Activated effector memory CD4-positive, alpha-beta T cell treated with Interleukin-2 at 50 U/mL for 16 hours (primary cell): ENCODE measurements at places on chromosomes 3 and 15.

DNA sequence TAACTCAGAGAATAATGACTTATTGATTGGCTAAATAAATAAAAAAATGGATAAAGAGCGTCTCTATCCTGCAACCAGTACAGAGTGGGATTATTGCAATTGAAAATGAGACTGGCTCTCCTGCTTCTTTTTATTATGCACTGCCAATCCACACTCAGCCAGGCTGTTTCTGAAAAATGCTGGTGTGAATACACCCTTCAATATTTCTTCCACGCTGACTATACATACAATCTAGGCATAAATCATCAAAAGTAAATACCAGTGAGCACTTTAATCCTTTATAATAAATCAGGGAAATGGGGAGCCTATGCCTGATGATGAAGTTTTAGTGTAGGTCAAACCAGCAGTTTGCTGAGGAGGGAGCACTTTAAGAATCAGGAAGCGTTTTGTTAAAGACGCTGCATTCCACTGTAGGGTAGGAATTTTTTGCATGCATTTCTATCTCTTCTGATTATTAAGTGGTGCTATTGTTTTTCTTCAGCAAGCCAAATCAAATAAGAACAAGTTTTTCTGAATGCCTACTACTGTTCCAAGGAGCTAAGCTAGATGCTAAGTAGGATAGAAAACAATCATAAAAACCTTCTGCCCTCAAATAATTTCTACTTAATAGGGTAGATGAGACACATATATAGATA lies 781.5 kb downstream of the TBL1XR1 start:
- no peak for DNase-seq

DNA sequence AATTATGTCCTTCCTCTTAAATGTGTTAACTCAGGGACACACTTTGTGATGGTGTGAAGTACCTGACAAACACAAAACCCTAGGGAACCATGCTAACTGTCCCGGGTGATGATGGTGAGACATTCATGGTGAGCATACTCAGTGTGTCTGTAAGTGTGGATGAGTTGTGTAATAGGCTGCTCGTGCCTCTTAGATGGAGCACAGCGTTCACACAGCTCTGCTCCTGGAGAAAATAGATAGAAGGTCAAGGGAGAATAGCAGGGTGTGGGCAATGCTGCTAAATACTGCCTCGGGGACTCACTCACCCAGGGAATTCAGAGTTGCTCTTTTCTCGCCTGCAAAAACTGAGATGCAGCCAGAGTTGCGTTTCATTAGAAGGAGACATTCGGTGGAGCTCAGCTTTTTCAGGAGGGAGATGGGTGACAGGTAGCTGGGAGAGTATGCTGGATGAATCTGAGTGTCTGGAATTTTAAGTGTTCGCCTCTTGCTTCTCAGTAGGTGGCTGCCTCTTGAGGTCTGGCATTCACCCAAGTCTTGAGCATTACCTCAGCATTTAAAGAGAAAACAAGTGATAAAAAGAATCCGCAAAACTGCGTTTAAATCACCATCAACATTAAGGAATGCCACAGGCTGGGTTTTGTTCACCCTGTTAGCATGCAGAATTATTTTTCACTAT lies 813.2 kb downstream of the AGBL1 start:
- no peak for DNase-seq

DNA sequence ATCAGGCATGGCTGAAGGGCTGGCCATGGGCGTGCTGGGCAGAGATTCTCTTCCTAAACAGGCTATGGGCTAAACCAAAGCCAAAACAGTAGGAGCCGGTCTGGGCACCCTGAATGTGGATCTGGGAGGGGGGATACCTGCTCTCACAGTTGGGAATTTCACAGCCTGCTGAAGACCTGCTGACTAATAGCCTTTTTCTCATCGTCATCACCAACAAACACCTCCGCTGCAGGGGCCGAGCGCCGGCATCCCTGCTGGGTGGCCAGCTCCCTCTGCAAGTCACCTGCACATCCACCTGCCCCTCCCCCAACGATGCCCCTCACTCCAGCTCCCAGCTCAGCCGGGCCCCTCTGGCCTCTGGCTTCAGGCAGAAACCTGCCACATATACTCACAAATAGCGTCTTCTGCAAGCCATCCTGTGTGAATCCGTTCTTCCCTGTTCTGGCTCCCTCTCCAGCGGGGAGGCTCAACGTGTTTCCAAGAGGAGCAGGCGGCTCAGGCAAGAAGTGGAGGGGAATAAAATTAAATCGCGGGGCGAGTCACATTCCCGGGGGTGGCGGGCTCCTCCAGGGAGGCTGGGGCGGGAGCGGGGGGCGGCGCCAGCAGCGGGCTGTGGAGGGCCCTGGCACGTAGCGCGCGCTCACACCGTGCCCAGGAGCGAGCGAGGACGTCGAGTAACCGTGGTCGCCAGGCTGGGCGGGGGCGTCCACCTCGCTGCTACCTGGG lies 466 bp downstream of the IQSEC1 start:
- DNase-seq, result no peak

GRCh38 chr3:122627301-122627700 lies 49.9 kb downstream of the PARP15 start:
- no peak for DNase-seq

- no peak for DNase-seq
Measured at GRCh38 chr3:105862217-105862616, 6.6 kb downstream of the CBLB start.

GRCh38 chr3:12938258-12938711 lies 96.9 kb upstream of the RPL32 start:
- DNase-seq, result no peak

- DNase-seq, result no peak
Measured at GRCh38 chr3:160616716-160617115, 51.3 kb upstream of the KPNA4 start.

DNA sequence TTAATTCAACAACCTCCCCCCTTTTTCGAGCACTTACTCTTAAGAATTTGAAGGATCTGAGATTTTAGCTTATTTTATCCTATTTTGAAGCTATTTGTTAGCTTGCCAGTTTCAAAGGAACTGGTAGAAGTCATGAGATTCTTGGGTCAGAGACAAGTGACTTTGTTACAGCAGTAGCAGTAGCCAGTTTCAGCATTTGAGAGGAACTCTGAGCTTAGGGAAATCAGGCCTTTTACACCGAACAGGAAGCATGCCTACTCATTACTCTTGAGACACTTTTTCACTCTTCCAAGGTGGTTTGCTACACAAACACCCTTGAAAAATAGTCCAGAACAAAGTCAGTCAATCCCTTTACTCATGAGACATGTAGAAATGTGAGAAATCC lies 24.5 kb upstream of the TM4SF1 start:
- no peak for DNase-seq

DNA sequence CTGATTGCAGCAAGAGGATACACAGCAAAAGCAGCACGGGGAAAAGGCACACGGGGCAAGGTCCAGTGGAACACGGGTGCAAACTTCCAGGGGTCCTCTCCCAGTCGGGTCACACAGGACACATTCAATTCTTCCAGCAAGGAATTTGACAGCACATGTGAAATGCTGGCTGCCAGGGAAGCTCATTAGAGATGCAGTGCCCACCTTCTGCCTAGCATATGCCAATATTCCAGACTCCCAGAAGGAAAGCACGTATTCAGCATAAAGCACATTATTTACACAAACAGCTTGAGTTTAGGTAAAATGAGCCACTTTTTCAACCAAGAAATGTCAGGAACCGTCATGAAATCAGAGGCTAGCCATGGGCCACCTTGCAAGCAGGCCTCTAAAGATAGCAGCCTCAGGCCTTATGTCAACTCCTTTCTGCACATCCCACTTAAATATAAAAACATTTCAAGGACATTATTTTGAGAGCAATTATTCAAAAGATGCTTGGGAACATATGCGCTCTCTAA lies 19.3 kb downstream of the MYO5C start:
- no peak for DNase-seq

GRCh38 chr3:130786306-130786705 lies 39.7 kb upstream of the PIK3R4 start:
- DNase-seq, result no peak

- DNase-seq, result no peak
Measured at GRCh38 chr15:29675791-29676301, 146.4 kb downstream of the TJP1 start.

DNA sequence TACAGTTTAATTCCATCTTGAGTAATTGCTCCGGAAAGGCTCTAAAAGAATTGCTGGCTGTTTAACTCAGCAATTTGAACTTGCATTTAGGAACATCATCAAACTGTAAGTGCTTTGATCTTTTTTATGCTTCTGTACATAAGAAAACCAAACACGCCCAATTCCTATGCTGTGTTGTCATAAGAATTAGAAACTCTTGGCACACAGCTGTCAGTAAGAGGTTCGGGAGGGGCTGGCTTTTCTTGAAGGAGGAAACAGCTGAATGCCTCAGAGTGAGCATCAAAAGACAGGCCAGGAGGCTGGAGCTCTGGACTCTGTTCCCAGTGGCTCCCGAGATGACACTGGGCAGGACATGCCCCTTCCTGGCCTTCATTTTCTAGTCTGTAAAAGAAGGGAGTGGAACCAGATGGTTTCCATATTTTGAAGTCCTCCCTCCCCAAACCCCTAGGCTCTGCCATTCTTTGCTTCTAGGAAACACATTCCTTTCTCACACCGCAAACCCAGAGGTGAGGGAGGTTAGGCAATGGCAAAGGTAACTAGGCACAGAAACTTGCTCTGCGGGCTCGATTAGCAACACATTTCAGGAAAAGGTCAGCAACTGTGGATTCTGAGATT lies 73.7 kb upstream of the DLG1 start:
- DNase-seq, result no peak

DNA sequence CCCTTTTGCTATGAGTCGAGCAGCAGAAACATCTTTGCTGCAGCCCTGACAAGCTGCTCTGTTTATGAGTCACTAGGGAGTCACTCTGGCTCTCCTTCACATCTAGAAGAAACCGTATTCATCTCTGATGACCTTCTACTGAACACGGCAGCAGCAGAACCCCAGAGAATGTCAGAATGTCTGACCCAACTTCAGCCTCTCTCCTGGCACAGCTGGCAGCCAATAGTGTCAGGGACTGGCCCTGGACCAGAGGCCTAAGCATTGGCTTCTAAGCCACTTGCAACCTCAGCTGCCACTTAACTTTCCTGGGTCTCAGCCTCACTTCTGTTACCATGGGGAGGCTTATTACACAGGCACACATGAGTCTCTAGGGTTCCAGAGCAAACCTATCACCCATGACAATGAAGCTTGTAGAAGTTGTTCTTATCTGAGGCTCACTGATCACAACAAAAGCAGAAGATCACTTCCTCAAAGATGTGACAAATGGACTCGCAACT lies 184.1 kb upstream of the TLE3 start:
- DNase-seq, result no peak

DNA sequence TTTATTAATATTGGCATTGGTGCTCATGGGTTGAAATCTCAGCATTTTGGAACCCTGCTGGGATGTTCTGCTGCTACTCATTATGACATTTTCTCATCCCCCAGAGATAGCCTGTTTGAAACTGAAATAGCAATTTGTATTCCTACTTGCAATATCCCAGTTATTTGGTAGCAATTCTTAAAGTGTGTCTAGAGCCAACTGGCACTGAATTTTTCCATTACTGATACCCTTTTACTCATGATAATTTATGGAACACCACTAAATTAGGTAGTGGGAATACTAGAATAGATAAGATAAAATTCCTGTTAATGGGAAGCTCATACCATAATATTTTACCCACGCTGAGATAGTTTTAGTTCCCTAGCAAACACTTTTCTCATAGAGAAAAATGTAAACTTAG lies 309.3 kb downstream of the SV2B start:
- no peak for DNase-seq

DNA sequence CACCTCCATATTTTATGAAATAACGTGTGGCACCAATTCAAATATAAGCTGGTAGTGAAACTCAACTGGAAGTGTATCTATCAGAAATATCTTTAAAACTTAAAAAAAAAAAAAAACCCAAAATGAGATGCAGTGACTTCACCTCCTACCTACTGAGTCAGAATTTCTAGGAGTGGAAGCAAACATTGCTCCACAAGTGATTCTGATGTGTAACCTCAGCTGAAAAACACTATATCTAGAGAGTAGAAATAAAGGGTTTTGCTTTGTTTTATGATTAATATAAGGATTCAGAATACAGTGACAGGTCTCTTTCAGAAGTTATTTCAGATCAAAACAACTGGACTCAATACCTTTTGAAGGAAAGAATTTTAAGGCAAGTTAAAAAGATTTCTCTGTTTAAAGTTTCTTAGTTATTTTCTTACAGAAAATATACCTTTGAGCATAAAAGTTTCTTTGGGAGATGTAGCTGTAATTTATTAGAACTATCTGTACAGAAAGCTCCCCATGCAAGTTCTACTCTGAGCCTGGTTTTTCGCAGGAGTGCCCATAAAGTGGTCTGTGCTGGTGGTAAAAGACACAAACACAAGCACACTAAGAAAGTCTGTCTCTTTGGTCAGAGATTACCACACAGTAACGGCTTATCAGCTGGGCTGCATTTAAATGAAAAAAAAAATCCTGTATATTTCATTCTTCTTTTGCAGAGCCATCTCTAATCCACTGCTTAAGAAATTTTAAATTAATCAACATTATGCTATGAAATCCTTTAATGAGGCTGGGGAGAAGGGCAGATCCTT lies 59.9 kb upstream of the PPIB start:
- DNase-seq, result no peak

GRCh38 chr3:190234621-190235020 lies 87.6 kb downstream of the CLDN1 start:
- no peak for DNase-seq

GRCh38 chr3:78130741-78131290 lies 1090.9 kb downstream of the ROBO2 start:
- no peak for DNase-seq

DNA sequence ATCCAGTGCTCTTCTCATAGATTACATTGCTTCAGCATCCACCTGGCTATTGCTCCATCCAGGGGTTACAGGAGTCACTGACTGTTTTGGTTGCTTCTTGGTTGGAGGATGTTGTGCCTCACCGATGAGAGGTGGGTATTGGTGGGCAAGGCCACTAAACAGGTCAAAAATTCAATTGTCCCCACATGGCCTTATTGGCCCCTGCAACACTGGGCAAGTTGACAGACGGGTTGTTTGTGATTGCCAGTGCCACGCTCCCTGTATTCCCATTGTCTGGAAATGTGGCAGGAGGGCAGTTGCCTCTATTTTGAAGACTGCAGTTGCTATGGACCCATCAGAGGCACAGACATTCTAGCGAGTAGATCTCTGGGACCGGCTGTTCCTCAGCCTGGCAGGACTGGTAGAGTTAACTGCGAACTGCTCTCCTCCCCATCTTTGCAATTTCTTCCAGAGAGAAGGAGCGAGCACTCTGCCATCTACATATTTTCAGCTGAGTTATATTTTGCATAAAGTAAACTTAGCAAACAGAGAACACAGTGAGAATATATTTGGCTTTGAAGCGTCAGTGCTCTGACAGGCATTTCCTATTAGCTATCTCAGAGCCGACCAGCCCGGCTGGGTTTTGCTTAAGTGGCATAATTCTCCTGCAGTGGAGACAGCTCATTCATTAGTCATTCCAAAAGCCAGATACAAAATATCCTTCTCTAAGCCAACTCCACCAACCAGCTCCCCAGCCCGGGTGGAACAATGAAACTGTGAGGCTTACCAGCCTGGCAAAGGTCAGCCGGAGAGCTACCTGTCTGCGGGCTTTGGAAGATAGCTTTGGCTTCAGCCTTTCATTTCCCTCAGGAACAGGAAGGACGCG lies 26.0 kb upstream of the MAGEF1 start:
- DNase-seq, result no peak
